ENCODE measurements at places on chromosomes 3 and 15. TPM values are rescaled to one million over a fixed set of nuclear protein-coding genes. Genes with fewer than 3 reads are reported as not detected.

The CHRNB4 gene
- total RNA-seq = not detected

The GOLGA6B gene
- total RNA-seq = 0.19 TPM

The GP9 gene
- not detected for total RNA-seq

The INO80 gene
- 19.5 TPM for total RNA-seq

The SIN3A gene
- total RNA-seq = 47.2 TPM

All from dorsolateral prefrontal cortex (tissue), 122 donors.